NCI-H446 treated with DMSO at 0.1 percent for 48 hours (cell line): ENCODE measurements at places on chromosomes 1 and 21.

DNA sequence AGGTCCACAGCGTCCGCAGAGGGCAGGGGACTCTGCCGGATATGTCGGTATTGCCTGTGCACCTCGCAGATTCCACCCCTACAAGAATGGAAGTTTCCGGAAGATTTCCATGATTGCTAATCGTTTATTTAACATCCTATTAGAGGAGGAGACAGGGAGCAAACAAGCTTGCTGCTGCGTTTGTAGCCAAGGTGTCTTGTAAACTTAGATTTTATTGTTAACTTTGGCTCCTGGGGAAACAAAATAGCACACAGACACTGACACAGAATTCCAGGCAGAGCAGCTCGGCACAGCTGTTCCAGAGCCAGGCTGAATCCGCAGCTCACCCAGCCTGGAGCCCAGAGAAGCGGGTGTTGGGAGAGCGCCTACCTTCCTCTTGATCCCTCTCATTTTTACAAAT is 75.7 kb downstream of the AJAP1 start:
- no peak for DNase-seq

GRCh38 chr21:29524055-29524454 is 225.3 kb downstream of the BACH1 start:
- no peak for DNase-seq

- no peak for DNase-seq
Observed at GRCh38 chr1:169595764-169596711, 9.8 kb upstream of the F5 start.

- DNase-seq: peak; percentile 40
Observed at GRCh38 chr1:41414296-41414695, 53.1 kb downstream of the FOXO6 start.

GRCh38 chr1:11188858-11189451 is at the start of gene ANGPTL7:
Gene ANGPTL7, plus strand, starts transcription at chr1:11189355. Its CDS starts 225 bp downstream, at chr1:11189580.
- no peak for DNase-seq

- DNase-seq: no peak
Observed at GRCh38 chr1:191671236-191671635, 487.0 kb upstream of the RGS18 start.

- no peak for DNase-seq
Observed at GRCh38 chr1:2874607-2875480, 73.4 kb upstream of the TTC34 start.

GRCh38 chr1:193884848-193885558 is 698.6 kb upstream of the B3GALT2 start:
- DNase-seq: no peak

DNA sequence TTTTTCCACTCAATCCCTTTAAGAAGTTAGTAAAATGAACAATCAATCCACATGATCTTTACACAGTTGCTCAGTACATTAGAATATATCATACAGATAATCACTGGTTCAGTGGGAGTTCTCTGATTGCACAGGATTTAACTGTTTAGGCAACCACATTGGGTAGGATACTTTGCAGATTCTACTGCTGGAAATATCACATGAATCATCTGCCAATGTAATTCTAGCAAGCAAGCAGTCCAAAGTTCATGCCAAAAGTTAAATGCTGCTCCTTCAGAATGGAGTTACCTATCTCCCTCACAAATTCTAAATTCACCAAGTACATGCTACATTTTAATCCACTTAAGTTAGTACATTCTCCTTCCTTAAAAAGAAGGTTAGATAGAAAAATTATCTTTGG is 52.4 kb downstream of the NEGR1 start:
- DNase-seq: peak; percentile 63

DNA sequence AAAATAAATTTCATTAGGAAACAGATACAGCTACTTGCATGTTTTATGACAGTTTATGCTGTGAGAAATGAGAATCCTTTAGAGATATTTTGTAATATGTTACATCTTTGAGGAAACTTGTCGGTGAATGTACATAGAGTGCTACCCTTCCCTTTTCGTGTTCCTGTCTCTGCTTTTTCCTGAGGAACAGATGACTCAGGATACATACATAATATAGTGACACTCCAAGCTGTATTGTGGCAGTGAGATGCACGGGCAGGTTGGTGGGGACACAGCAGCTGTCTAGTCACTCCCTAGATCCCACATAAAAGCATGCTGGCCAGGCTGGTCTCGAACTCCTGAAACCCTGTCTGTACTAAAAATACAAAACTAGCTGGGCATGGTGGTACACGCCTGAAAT is 20.9 kb upstream of the MARK1 start:
- DNase-seq: no peak

- no peak for DNase-seq
Observed at GRCh38 chr21:35953597-35953996, 106.7 kb downstream of the SETD4 start.

GRCh38 chr1:227131193-227131592 is 187.1 kb downstream of the CDC42BPA start:
- DNase-seq: no peak

GRCh38 chr1:169692756-169693460 is 18.5 kb downstream of the SELL start:
- no peak for DNase-seq

DNA sequence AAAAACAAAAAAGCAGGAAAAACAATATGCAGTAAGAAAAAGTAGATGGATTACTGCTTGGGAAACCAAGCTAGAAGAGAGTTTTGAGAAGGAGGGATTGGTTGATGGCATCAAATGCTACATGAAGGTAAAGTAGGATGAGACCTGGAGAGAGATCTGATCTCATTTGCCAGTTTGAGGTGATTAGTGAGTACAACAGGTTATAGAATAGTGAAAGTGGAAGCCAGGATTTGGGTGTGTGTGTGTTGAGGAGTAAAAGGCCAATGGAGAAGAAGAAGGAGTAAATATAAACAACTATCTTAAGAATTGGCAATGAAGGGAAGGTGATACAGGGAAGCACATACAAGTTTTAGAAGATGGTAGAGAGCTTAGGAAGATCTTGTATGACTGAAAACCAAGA is 76.7 kb downstream of the DISP1 start:
- DNase-seq: no peak

- no peak for DNase-seq
Observed at GRCh38 chr1:201606096-201606495, 67.2 kb downstream of the NAV1 start.

DNA sequence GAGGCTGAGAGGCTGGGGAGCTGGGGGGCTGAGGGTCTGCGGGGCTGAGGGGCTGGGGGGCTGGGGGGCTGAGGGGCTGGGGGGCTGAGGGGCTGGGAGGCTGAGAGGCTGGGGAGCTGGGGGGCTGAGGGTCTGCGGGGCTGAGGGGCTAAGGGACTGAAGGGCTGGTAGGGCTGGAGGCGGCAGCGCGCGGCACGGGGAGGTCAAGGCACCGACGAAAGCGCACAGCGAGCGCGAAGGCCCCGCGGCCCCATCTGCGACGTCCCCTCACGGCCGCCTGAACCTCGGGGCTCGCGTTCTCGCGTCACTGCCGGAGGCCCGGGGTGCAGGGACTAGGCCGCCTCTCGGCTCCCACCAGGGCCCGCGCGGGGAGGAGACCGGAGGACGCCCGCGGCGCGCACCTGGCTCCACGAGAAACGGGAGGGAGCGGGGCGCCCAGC is 356 bp downstream of the INTS11 start:
- no peak for DNase-seq

DNA sequence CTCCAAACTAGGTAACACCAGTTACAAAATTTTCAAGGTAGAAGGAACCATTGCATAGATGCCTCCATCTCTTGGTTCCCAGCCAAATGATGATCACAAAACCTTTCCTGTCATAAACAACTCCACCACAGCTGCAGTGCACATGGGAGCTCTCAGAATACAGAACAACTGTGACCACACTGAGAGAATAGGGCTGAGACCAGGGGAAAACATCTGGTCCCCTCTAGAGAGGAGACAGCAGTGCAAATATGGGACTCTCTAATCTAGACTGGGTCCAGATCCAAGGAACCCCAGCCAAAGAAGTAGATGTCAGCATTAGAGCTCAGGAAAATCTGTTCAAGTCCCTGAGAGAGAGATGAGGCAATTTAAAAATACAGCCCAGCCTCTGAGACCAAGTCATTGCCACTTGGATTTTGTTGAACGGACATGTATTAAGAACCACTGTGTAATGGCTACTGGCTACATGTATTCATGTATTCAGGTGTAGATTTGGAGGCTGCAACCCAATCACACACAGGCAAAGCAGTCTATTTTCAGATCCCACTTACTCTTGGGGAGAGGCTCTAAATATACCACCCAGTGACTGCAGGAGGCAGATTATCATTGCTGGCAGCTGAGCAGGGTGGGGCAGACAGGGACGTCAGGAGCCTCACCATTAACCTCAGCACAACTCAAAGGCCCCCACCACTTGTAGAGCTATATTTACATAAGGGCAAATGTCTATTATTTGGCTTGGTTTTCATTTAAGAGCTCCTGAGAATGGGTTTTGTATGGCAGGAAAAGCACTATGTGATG is 7.6 kb upstream of the RXRG start:
- no peak for DNase-seq

DNA sequence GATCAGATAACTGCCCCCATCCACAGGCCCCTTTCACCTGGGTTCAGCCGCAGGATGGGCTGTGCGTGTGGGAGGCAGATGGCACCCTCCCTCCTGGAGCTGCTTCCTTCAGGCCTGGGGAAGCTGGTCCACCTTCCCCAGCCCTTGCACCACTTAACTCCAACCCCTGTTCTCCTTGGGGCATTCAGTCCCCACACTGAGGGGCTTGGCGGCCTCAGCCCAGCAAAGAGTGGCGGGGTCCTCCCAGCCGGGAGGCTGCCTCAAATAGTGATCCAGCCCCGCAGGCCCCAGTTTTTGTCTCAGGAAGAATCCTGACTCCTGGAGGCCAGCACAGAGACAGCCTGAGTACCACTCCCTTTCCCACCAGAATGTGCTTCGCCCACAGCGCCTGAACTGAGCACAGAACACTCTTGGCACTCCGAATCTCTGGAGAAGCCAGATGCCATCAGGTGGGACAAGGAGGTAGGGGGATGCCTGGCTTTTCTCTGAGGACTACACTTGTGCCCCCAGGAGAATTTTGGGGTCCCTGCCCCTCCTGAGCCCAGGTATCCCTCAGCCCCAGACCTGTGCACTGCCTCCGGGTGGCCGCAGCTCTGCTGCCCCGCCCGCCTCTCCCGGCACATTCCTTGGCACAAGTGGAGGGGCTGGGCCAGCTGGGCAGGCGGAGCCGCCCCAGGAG is 936 bp downstream of the PAQR6 start:
- no peak for DNase-seq

GRCh38 chr21:46118316-46119143 is 20.6 kb downstream of the COL6A2 start:
- no peak for DNase-seq

GRCh38 chr1:54697896-54698295 is 17.8 kb upstream of the TTC4 start:
- no peak for DNase-seq

GRCh38 chr1:206447792-206448191 is 22.5 kb upstream of the IKBKE start:
- no peak for DNase-seq

DNA sequence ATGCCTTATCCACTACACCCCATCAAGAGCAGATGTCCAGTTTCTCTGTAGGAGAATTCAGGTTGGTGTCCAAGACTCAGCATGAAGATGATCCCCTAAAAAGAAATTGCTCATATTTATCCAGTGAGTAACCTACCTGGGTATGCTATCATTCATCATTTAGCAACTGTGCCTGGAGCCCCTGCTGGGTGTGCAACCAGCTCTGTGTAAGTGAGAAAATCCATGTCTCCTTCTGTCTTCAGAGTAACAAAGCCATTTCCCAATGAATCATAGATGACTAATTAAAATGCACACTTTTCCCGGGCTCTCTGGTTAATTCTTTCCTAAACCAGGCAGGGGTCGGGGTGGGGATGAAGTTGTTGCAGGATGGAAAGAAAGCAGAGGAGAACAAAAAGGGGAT is 35.8 kb downstream of the OLFML3 start:
- DNase-seq: no peak

DNA sequence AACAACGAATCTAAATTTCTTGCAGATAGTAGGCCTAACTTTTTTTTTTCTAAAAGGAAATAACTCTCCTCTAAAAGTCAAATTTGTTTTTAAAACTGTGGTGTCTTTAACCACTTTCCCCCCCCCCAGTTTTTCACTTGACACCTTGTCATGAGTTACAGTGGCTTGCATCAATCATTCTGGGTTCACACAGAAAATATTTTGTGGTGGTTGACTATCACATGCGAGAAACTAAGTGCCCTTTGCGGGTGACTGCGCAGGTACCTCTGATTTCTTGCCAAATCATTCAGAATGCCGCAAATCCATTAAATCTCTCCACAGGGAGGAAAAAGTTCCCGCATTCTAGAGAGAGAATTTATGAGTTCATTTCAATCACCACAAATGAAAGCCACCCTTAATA is 23.8 kb upstream of the SAMSN1 start:
- no peak for DNase-seq

- DNase-seq: no peak
Observed at GRCh38 chr1:81430955-81431623, 369.6 kb upstream of the ADGRL2 start.

DNA sequence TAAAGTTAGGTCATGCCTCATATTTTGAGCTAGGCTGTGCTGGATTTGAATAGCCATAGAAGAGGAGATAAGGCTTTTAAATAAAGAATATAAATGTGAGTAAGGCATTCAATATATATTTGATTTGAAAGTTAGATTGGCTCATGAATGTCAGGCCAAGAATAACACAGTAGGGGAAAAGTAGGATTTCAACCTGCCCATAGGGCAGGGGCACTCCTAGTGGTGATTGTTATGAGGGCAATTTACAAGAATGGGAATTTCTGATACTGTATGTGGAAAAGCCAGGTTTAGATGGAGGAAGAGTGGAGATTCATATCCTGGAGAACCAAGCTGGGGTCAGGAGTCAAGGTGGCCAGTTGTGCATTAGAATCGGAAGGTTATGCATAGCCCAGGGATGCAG is 74.9 kb downstream of the DNAH14 start:
- no peak for DNase-seq

DNA sequence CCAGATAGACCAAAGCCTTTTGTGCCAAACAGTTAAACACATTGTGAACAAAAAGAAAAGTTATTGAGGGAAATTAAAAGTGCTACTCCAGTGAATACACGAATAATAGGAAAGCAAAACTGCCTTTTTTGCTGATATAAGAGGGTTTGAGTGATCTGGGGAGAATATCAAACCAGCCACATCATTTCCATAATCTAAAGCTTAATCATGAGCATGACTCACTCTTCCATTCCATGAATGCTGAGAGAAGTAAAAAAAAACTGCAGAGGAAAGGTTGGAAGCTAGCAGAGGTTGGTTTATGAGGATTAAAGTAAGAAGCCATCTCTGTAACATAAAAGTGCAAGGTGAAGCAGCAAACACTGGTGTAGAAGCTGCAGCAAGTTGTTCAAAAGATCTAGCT is 350.6 kb upstream of the NCAM2 start:
- DNase-seq: no peak

GRCh38 chr1:217273866-217274265 is 357.0 kb downstream of the GPATCH2 start:
- no peak for DNase-seq

- no peak for DNase-seq
Observed at GRCh38 chr1:47212636-47213229, 19.3 kb downstream of the TAL1 start.

GRCh38 chr1:177937931-177938330 is 31.9 kb downstream of the SEC16B start:
- DNase-seq: no peak

GRCh38 chr1:214075999-214076707 is 88.4 kb downstream of the PROX1 start:
- DNase-seq: no peak

- DNase-seq: no peak
Observed at GRCh38 chr21:18449605-18450550, 46.3 kb upstream of the TMPRSS15 start.
